ENCODE measurements at places on chromosomes 6 and 20.

GRCh38 chr6:49401063-49401462 is 62.0 kb downstream of the MMUT start:
- no peak for DNase-seq

- DNase-seq: no peak
Measured at GRCh38 chr6:13664703-13665352, 46.8 kb downstream of the RANBP9 start.

DNA sequence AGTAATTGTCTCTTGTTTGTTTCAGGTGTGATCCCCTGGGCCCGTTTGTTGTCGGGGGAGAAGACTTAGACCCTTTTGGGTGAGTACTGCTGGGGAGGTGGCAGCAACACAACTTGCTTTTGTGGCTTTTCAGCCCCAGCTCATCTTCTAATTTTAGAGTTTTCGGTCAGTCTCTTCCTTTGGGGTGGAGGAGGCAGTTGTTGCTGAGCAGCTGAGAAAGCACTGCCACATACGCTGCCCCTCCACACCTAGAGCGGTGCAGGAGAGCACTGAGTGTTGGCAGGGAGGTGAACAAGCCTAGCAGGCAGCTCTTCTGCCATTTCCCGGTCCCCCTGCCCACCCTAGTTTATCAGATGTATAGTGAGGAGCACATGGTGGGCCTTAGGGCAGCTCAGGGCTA is 21.7 kb downstream of the TMEM74B start:
- DNase-seq: no peak

DNA sequence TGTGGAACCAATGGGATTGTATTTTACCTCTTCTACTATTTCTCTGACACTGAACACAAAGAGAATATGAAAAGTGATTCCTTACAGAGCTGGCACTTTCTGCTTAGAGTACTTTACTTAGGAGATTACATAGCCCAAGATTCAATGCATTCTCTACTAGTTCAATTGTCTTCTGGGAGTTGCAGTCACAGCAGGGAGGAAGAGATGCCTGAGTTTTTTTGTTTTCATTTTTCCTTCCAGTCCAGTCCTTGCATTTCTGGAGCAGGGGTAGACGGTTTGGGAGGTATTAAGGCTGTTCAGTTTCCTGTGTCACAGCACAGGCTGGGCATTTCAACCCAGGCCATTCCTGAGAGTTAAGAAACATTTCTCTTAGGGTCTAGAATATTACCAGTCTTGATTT is 42.0 kb upstream of the SLC2A12 start:
- no peak for DNase-seq

- no peak for DNase-seq
Measured at GRCh38 chr6:163313981-163314380, 100.5 kb upstream of the QKI start.

GRCh38 chr6:151647976-151648639 is 154.3 kb downstream of the CCDC170 start:
- DNase-seq: no peak

DNA sequence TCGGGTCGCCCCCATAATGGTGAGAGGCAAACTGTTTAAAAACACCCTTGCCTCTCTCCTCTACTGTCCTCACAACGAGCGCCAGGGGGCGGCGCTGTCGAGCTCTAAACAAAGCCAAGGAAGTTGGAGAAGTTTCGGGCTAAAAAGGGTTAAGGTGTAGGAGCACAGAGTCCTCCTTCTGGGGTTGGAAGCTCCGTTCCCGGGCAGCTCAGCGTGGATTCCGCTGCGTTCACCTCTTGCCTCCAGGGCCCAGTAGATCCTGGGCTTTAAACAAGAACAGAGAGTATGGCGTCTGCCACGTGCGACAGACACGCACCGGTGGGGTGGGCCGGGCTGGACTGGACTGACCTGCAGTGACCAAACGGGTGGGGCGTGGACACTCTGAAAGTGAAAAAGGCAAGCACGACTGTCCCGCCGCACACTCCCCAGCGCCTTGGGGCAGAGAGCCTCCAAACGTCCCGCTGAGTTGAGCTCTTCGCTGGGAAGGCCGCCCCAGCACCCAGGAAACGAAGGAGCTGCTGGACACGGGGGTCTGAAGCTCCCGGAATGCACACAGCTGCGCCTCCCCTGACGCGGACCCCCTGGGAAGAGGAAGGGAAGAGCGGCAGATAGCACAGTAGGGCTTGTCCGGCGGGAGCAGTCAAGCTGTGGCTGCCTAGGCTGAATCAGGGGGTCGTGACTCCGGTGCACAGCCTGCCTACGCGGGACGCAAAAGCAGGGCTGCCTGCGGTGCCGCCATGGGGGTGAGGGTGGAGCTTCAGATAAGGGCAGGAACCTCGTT is 1.6 kb upstream of the THBD start:
- peak; percentile 38 for DNase-seq

GRCh38 chr20:3863317-3863716 is 16.7 kb downstream of the MAVS start:
- DNase-seq: no peak

DNA sequence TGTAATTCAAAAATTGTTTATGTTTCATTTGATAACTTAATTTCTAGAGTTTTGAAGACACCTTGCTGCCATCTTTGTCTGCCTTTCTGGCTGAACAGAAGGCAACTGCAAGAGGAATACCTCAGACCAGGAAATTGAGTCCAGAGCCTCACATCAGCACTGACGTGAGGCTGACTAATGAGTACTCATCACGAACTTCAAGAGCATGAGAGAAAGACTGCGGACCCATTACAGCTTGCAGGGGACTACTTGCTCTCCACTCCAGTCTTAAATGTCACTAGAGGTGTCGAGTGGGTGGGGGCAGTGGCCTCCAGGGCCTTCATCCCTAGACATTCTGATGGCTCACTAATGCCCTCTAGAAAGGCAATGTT is 109.5 kb upstream of the SSTR4 start:
- no peak for DNase-seq

- peak; percentile 36 for DNase-seq
Measured at GRCh38 chr6:319177-320131, 27.2 kb downstream of the DUSP22 start.

GRCh38 chr6:16928387-16928786 is 167.1 kb upstream of the ATXN1 start:
- no peak for DNase-seq

DNA sequence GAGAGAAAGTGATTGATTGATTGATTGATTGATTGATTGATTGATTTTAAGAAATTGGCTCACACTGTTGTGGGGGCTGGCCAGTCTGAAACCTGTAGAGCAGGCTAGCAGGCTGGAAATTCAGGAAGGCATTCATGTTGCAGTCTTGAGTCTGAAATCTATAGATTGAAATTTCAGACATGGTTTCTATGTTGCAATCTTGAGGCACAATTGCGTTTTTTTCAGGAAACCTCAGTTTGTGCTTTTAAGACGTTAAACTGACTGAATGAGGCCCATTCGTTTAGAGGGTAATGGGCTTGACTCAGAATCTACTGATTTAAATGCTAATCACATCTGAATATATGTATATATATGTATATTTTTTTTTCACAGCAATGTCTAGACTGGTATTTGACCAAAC is 106.3 kb downstream of the STXBP5 start:
- no peak for DNase-seq

- no peak for DNase-seq
Measured at GRCh38 chr6:99341862-99342455, 7.5 kb downstream of the FAXC start.

- no peak for DNase-seq
Measured at GRCh38 chr6:52704060-52704459, 33.1 kb downstream of the TMEM14A start.

DNA sequence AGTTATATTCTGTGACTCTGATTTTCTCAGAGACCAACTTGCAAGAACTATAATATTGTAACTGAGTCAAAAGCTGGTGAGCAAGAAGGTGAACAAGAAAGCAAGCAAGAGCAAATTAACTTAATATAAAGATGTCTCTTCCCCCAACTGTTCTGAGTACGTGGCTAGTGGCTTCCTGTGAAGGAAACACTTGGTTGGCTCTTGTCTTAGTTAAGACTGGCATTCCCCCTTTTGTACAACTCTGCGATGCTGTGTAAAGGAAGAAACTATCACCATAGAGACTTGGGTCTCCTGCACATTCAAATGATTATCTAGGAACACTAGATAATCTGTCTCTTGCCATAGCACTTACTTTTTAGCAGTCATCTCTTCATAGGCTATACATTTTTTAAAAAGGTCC is 47.3 kb upstream of the TNFAIP3 start:
- DNase-seq: no peak

- no peak for DNase-seq
Measured at GRCh38 chr6:138550346-138550767, 51.1 kb upstream of the NHSL1 start.

DNA sequence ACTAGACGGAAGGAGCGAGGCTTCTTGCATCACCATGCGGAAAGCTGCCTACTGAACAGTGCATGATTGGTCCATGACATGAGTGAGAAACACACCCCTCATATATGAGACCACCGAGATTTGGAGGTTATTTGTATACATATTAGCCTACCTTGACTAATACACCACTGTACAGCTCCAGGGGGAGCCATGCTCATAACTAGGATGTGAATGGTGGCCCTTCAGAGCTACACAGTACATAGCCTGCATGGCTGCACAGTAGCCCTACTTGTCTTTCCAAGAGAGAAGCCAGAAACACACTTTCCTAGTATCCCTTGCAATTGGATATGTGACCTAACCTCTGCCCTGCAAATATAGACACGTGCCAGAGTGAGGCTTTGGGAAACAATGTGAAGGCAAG is 21.8 kb upstream of the MCUR1 start:
- DNase-seq: no peak

GRCh38 chr6:25360621-25361020 is 81.4 kb downstream of the CARMIL1 start:
- DNase-seq: no peak

DNA sequence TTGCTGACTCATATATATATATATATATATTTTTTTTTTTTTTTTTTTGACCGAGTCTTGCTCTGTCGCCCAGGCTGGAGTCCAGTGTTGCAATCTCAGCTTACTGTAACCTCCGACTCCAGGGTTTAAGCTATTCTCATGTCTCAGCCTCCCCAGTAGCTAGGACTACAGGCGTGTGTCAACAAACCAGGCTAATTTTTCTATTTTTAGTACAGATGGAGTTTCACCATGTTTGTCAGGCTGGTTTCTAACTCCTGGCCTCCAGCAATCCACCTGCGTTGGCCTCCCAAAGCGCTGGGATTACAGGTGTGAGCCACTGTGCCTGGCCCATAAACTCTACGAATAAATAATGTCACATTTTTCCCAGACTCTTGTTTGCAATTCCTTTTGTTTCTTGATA is 4.8 kb downstream of the LRP11 start:
- no peak for DNase-seq

GRCh38 chr6:45586216-45587171 is 208.8 kb upstream of the SUPT3H start:
- DNase-seq: peak; percentile 47

- no peak for DNase-seq
Measured at GRCh38 chr6:157135691-157136090, 187.6 kb downstream of the TMEM242 start.

DNA sequence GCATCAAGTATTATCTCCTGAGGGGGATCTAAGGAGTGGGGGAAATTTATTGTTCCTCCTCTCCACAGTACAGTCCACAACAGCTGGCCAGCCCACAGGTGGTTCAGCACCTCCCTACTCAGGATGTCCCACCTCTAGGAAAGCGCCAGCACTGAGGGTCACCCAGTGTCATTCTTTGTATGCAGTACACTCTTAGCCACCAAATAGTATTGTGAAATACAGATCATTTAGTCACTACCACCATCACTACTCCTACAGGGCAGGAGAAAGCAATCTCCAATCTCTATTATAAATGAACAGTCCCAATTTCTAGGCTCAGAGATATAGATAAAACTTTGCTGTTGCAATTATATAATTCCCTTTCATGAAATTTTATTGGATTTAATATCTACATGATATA is 6.3 kb upstream of the ZNF76 start:
- DNase-seq: no peak

- no peak for DNase-seq
Measured at GRCh38 chr6:147384737-147385710, 123.5 kb upstream of the SAMD5 start.

- DNase-seq: no peak
Measured at GRCh38 chr6:109039795-109040194, 54.9 kb downstream of the SESN1 start.

DNA sequence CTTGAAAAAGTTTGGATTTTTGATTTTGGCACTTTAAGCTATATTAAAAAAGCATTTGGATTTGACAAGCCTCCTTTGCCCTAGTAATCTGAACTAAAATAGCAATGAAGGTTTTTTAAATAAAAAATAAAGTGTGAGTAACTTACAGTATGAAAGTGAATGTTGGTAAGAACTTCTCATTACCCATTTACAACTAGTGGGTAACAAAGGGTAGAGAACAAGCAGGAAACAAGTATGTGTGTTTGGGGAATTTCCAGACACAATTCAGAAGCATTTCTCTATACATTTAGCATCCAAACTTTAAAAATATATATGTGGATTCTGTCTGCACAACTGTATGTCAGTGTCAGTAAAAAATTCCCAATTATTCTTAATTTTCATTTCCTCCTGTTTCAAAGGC is 2.9 kb downstream of the TMEM30A start:
- DNase-seq: no peak

DNA sequence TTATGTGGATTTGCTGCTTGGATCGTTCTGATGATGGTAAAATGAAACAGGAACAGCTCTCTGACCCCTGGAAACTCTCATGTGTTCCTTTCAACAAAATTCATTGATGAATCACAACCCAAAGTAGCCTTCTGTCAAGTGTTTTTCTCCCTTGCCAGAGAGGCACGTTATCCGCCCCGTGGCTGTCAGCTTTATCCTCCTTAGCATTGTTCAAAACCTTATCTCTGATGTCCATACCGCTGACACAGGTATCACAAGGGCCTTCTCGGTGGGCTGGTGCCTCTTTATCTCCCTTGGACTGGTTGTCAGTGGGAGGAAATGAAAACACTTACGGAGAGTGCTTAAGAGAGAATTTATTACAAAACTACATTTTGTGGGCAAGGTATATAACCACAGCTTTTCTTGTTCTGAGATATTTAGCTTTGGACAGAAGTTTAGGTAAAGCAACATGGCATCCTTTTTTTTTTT is 84.9 kb downstream of the TIAM2 start:
- DNase-seq: no peak

DNA sequence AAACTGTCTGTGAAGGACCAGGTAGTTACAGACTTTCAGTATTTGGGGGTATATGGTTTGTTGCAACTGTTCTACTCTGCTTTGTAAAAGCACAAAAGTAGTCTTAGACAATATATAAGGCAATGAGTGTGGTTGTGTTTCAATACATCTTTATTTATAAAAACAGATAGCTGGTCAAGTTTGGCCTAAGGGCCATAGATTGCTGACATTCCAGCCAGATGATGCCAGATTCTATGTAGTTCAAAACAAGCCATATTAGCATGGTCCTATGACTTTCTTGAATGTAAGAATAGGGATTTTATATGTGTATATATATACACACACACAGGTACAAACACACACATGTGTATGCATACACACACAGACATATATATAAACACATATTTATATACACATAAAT is 201.8 kb downstream of the GRIK2 start:
- DNase-seq: no peak

GRCh38 chr6:128073389-128073788 is 172.5 kb upstream of the THEMIS start:
- no peak for DNase-seq

GRCh38 chr20:14757728-14758127 is 420.3 kb upstream of the FLRT3 start:
- no peak for DNase-seq

Data from activated T-cell treated with anti-CD3 and anti-CD28 coated beads, Interleukin-2, amount 50 U/mL, for 24 hours (primary cell).